AG09309 (cell line): ENCODE measurements at places on chromosomes 5 and 9.

DNA sequence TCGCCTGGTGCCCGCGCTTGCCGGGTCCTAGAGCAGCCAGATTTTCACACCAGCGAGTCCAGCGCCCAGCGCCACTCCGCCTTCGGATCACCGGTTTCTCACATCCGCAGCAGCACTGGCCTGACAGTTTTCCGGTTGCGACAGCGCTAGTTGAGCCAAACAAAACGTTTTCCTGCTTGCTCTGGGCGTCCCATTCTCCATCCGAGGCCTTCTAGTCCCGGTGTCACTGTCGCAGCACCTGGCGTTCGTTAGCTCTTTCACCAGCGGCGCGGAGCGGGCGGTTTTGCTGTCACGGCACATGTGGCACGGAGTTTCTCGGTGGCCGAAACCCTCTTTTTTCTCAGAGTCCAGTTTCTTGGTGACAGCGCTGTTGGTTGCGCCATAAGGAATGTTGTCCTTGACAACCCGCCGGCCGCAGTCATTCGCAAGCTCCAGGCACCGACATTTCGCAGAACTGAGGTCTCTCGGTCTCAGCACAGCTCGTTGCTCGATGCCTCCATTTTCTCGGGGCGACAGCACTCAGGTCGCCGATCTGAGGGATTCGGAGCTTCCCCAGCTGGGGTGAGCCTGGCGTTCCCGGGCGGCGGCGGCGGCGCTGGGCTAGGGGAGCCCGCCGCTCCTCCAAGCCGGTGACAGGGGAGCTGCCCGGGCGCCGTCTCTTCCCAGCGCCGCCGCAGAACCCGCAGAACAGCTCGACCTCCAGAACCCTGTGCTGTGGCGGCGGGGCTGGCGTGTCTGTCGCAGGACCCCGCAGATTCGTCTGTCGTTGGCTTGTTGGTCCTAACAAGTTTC is 47.8 kb downstream of the ANXA2R start:
- no peak for DNase-seq

DNA sequence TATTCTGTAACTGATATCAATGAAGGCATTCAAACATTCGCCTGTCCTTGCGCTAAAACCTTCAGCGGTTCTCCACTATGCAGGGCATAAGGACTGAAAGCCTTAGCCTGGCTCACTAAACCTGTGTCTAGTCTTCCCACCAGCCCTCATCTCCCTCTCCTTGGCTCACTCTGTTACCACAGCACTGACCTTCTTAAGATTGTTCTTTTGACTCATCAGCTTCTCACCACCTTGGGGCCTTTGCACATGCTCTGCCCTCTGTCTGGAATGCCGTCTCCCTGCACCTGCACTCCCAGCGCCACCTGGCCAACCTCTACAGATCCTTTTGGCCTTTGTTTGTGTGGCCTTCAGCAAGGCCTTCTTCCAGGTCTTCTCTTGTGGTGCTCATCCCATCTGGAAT is 131.8 kb upstream of the IER5L start:
- DNase-seq: no peak

- no peak for DNase-seq
These were observed 8.2 kb downstream of the DNM1 start for GRCh38 chr9:128211186-128211980.

DNA sequence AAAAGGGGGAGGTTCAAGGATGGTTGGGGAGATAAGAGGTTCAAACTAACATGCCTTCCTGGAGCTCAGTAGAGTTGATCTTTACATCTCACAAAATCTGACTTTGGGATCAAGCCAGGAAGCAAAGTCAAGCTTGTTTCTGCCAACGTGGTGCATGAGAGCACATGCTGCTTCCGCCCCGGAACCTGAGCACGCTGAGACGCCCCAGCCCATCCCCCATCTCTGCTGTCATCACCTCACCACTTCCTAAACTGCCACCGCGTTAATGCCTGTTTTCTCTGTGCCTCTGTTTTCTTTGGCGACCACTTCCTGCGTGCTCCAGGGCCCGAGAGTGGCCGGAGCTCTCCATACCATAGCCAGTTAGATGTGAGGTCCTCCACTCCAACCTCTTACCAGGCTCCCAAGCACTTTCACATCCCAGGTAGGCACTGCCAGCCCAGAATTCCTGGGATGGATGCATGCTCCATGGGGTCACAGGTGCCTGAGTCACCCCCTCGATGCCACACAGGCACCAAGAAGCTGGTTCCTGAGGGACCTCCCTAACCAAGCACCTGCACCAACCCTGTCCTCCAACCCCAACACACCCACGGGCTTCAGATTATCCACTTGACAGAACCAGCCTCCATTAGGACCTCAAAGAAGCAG is 31.2 kb upstream of the AFAP1L1 start:
- no peak for DNase-seq

GRCh38 chr9:5263351-5264218 is 32.4 kb downstream of the INSL4 start:
- DNase-seq: no peak

DNA sequence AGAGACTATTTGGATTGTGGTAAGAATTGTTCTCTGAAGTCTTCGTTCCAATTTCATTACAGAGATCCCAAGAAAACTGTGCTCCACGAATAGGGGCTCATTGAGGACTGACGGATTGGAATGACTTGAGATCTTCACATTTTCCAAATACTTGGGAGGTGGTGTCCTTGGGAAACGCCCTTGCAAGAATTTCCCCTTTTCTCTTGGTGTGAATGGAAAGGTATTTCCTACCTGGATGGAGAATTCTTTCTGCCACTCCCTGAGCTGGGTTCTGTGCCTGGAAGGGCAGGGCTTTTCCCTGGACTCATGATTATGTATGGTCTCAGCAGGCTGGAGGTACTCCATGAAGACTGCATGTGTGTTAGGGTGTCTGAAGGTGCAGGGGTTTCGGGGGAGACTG is 53.9 kb downstream of the SNX18 start:
- DNase-seq: no peak

DNA sequence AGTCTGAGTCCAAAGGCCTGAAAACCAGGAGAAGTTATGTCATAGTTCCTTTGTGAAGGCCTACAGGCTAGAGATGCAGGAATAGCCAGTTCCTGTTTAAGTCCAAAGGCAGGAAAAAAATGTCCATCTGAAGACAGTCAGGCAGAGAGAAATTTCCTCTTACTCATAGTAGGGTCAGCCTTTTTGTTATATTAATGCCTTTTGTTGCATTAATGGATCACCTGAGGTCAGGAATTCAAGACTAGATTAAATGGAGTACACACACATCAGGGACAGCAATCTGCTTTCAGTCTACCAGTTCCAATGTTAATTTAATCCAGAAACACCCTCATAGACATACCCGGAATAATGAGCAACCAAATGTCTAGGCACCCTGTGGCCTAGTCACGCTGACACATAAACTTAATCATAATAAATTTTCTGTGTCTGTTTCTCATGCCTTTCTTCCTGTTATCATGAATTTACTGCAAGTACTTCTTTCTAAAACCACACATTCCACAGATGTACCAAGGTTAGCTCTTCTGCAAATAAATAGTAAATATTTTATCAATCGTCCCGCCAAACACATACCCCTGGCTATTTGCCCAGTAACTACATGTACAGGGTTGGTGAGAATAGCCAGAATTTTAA is 703.9 kb downstream of the EFNA5 start:
- DNase-seq: no peak

GRCh38 chr9:93648181-93648580 is 71.8 kb downstream of the PHF2 start:
- DNase-seq: no peak

DNA sequence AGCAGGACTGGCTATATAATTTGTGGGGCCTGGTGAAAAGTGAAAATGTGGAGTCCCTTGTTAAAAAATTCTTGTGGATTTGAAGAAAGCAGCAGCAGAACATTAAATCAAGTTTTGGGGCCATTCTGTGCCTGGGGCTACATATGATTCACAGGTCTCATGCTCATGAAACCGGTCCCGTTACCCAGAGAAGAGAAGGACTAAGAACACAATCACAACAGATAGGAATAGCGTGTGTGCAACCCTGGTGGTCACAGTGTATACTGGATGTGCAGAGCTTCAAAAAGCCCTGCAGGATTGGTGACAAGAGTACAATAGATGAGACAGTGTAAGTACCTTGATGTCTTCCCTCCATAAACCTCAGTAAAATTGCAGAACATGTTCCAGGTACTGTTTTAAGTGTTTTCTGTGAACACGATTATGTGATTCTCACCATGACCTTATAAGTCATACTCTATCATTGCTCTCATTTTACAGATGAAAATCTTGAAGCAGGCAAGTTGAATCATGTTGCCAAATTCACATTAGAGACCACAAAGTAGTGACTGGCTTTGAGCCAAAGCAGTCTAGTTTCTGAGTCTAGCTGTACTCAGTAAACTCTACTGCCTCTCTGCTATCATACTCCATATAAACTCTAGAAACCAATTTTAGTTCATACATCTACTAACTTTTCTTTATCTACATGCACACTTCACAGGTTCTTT is 636.5 kb downstream of the TAF11L14 start:
- DNase-seq: no peak

DNA sequence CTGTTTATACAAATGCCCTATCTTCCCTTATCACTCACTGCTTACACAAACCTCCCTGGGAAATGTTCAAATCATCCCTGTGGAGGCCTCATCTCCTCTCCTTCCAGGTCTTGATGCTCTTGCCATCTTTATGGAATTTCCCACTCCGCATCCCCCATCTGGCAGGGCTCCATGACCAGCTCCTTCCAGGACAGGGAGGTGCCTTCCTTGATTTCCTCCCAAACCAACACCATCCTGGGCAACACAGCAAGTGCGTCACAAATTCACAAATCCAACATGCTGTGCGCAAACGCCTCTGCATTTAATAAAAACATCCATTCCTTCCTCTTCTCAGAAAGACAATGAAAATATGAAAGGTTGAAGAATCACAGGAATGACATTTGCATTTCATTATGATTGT is 51.7 kb downstream of the EPB41L4A start:
- no peak for DNase-seq

- DNase-seq: no peak
These were observed 624.6 kb downstream of the BNC2 start for GRCh38 chr9:16245756-16246440.

GRCh38 chr5:179822444-179822990 is 1.8 kb downstream of the SQSTM1 start:
- DNase-seq: no peak

GRCh38 chr9:135840107-135840506 is 67.2 kb downstream of the CAMSAP1 start:
- DNase-seq: no peak

DNA sequence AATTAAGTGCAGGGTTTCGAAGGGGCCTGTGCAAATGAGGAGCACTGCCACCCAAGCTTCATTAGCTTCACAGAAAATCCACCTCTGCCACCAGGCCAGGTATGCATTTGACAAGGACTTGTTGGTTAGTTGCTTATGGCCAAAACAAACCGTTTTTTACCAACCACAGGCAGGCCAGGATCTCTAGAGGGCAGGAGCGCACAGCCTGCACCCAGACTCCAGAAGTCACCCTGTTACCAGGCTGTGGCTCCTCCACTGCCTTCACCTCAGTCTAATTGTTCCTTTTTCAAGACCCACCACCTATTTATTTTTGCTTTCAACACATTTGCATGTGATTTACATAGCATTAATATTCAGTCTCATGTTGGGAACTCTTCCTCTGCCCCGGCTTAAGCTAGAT is 78.3 kb upstream of the HSPA9 start:
- DNase-seq: no peak

DNA sequence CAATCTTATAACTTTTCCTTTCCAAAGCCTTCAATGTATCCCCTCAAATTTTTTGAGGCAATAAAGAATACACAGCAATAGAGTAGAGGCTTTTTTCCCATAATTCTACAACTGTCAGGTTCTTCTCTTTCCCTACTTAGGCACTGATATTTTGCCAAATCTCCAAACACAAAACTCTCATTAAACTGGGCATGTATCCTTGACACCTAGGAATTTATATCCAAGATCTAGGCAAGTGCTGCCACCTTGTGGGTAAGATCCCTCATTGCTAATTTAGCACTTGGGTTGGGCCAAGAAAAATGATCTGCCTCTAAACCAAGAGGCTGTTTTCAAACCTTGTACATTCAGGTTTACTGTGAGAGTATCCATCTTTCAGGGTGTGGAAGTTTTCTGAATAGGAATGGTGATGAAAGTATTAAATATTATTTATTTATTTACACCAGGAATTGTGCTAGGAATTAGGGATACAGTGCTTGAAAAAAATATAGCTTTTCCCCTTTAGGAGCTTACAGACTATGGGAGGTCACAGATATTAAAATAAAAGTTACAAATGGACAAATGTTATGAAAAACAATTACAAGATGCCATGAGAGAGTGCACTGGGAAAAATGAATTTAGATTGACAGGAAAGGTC is 17.6 kb downstream of the TSTD2 start:
- DNase-seq: peak; percentile 20

DNA sequence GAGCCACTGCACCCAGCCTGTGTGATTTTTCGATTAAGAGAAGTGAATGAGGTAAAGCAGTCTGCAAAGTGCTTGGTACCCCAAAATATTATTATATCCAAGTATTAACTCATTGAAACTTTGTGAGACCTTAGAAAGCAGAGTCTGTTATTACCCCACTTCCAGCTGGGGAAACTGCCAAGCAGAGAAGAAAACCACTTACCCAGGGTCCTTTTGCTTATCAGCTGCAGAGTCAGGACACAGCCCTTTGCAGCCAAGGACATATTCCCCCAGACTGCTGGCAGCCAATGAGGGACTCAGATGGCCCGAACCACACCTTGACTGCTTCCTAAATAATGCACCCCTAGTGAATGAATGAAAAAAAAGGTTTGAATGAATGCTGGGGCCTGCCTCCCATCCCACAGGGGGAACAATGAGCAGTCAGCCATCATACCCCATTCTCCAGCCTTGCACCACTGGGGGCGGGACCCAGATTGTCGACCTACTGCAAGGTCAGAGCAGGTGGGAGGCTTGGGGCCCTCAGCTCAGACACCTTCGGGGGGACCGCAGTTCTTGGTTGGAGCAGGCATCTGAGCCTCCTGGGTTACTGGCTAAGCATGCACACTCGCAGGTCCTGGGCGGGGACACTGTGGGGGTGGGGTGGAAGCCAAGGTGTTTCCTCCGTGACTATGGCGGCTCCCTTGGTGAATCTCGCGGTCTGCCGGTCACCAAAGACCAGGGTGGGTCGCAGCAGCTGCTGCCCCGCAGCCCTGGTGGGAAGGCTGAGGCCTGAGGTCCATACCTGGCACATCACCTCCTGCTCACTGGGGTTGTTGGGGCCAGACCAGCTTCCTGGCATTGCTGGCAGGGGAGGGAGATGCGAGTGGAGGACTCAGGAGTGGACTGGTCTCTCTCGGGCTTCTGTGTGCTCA is 29.7 kb downstream of the PRRT1B start:
- DNase-seq: no peak

- no peak for DNase-seq
These were observed 157.8 kb downstream of the SLCO4C1 start for GRCh38 chr5:102138243-102138653.

DNA sequence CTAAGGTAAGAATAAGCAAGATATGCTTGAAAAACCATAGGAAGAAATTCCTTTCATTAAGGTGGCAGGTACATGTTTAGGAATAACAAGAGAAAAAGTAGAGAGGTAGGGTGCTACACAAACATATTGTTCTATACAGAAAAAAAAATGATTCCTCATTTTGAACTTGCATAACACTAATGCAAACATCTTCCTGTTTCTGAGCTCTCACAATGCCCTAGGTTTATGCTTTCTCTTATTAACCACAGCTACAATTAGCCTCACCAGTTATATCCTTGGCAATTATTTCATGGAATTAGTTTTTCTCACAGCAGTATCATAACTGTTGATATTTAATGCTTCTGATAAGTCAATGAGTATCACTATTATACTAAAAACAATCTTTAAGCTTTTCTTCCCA is 20.7 kb downstream of the CEMIP2 start:
- DNase-seq: no peak
